ENCODE measurements at places on chromosomes 1 and 21.
A peak's percentile ranks its signal among the peaks of the same experiment; 100 is the strongest.

DNA sequence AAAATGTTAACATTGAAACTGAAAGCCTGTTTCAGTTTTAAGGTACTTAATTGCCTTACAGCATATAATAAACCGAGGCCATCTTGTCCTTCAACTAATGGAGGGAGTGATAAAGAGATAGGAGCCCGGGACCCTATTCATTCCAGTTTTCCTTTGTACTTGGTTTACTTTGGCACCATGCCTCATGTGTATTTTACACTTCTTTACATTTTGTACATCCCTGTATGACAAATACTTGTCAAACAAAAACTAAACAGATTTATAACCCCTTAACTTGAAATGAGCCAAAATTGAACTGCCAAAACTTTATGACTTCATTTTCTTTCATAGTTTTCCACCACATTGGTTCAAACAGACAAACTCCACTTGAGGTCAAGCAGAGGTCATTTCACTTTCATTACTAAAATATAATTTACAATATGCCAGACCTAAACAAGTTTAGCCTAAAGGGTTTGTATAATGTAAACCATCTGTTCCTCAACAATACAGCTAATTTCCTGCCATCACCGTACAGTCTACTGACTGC is 30.9 kb upstream of the UBE2U start:
- DNase-seq: no peak
- H3K27me3 ChIP-seq: no peaks in the 10 kb centered on the region
- H3K36me3 ChIP-seq: no peaks in the 10 kb centered on the region
- H3K4me3 ChIP-seq: no peak overlapping the region
- H3K27ac ChIP-seq: no peak overlapping the region
- H3K4me1 ChIP-seq: peaks cover 20% of the 10 kb centered on the region

DNA sequence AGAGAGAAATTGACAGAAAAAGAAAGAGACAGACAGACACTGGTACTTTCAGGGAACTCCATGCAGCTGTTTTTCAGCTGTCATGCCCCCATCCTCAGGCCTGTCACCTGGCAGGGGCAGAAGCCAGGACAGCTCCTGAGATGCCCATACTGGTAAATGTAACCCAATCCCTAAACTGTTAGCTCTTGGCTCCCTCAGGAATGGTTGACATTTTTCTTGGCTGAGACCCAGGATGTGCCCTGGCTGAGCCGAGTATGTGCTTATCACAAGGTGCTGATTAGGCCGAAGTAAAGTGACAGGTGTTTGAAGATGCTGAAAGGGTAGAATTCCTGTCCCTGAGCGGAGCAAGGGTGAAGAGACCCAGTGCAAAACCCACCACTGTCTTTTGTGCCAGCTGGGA is 50.7 kb downstream of the PGM1 start:
- no peaks in the 10 kb centered on the region for H3K27me3 ChIP-seq
- no peaks in the 10 kb centered on the region for H3K4me1 ChIP-seq
- no peak overlapping the region for H3K4me3 ChIP-seq

- peak overlapping the region; percentile 29 for H3K4me3 ChIP-seq
- no peak overlapping the region for H3K27ac ChIP-seq
- H3K4me1 ChIP-seq: no peaks in the 10 kb centered on the region
- no peaks in the 10 kb centered on the region for H3K27me3 ChIP-seq
- DNase-seq: no peak
- no peaks in the 10 kb centered on the region for H3K36me3 ChIP-seq
These were observed 1.3 kb downstream of the LY9 start for GRCh38 chr1:160797271-160797709.

DNA sequence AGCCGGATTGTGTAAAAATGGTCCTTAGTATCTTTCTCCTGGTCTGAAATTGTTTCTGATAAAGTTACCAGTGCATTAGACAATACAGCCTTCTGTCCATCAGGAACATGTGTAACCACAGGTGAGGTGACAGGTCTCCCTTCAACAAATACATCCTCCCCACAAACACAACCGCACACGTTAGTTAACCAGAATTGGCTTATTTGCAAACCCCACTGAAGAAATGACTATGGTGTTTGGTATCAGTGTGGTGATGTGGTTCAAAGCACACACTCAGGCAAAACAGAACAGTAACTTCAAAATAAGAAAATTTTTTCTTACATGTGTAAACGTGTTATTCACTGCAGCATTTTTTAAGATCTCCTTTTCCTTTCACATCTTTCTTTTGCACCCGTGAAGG is 517.2 kb upstream of the NR5A2 start:
- H3K4me3 ChIP-seq: no peak overlapping the region
- H3K4me1 ChIP-seq: no peaks in the 10 kb centered on the region
- no peak overlapping the region for H3K27ac ChIP-seq
- H3K36me3 ChIP-seq: no peaks in the 10 kb centered on the region

GRCh38 chr1:230249695-230250480 is 176.2 kb downstream of the PGBD5 start:
- DNase-seq: no peak
- H3K27ac ChIP-seq: no peak overlapping the region
- peaks cover 79% of the 10 kb centered on the region for H3K36me3 ChIP-seq
- H3K4me3 ChIP-seq: no peak overlapping the region

DNA sequence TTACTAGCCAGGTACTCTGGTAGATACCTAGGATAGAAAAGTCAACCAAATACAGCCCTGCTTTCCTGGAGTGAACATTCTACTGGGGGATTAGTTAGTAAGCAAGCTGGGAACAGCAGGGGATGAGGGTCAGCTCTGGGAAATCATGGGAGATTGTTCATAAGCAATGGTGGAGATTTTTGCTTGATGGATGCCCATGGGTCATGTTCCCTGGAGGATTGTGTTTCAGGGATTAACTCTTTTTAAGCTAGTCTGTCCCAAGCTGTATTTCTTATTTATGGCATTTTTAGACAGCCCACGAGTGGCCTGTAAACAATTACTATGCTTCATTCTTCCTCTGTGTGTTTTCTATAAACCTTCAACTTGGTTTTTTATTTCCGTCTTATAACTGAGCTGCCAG is 18.9 kb downstream of the CACHD1 start:
- no peaks in the 10 kb centered on the region for H3K27me3 ChIP-seq
- H3K4me1 ChIP-seq: no peaks in the 10 kb centered on the region
- DNase-seq: no peak
- no peaks in the 10 kb centered on the region for H3K36me3 ChIP-seq

GRCh38 chr1:94936861-94937620 is 10.1 kb upstream of the CNN3 start:
- peaks cover 13% of the 10 kb centered on the region for H3K4me1 ChIP-seq
- H3K36me3 ChIP-seq: no peaks in the 10 kb centered on the region
- H3K27me3 ChIP-seq: no peaks in the 10 kb centered on the region
- no peak for DNase-seq
- no peak overlapping the region for H3K4me3 ChIP-seq
